Dermis microvascular lymphatic vessel endothelial cell (primary cell): ENCODE measurements at places on chromosomes 13 and 19. TPM values are rescaled to one million over a fixed set of nuclear protein-coding genes. Genes with fewer than 3 reads are reported as not detected.

DNA sequence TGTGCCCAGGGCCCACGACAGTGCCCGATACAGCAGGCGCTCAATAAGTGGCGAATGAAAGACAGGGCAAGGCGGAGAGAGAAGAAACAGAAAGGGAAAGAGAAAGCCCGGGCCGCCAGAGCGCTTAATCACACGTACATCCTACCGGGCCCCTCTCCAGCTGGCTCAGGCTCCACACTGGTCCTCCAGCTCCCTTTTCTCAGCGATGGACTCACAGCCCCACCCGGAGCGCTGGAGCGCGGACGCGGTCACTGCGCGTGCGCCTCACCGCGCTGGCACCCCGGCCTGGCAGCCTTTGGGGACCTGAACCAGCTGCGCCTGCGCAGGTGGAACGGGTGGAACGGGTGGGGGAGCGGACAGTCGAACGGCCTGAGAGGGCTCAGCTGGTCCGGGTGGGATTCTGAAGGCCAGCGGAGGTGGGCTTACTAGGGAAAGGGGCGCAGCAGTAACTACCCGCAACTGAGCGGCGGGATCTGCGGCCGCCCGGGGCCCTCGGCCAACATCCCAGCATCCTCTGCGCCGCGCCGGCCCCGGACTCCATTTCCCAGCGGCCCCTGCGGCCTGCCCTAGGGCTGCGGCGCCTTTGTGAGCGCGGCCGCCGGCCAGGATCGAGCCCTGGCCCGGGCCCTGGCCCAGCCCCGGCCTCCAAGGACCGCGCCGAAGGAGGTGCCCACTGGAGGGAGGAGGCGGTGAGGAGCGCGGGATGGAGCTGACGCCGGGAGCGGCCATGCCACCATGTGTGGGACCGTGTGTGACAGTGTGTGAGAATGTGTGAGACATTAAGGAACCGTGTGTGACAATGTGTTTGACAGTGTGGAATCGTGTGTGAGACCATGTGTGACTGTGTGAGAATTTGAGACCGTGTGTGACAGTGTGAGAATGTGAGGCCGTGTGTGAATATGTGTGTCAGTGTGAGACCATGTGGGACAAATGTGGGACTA lies at the start of gene ZNF583:
Gene ZNF583, plus strand, starts transcription at position 569 of the 941 bp plus-strand sequence. CDS start 2,783 bp downstream, outside the sequence.
- peak; percentile 98 for DNase-seq

GRCh38 chr19:57105976-57106721 lies 13.6 kb upstream of the USP29 start:
- DNase-seq: no peak

DNA sequence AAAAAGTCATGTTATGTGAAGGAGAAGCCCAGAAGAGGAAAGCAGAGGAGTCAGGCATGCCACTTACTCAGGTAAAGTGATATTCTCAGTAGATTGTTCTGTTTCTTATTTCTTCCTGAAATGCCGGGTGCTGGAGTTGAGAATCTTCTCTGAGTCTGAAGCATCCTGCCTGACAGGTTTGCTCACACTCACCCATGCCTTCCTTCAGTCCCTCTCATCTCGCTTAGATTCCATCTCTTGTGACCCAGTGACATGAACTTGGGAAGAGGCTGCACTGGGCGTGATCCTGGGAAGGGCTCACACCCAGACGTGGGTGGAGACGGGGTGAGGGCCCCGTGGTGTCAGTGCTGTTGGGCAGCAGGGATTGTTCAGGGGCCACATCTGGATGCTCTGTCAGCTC lies 8.1 kb downstream of the ZNF766 start:
- DNase-seq: no peak

GRCh38 chr19:18972851-18973250 lies 31.8 kb upstream of the HOMER3 start:
- no peak for DNase-seq

DNA sequence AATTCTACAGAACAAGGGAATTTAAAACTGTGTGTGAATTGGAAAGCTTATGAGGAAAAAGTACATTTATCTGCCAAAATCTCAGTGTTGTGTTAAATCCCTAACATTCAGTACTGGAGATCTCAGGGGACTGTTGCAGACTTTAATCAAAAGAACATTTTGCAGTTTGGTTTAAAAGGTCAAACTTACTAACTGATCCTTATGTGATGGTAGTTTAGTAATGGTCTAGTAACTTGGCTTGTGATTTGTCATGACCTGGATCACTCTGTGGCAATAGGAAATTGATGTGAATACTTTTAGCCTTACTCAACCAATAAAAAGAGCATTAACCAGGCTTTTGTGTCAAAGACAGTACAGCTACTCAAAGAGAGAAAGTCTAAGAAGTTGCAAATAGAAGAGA lies 862.1 kb upstream of the MIR17HG start:
- peak; percentile 5 for DNase-seq

DGKH gene
- 11.4 and 12.3 TPM in 2 replicates for total RNA-seq

DPF1 gene
- total RNA-seq: 0.13 and 0.26 TPM in 2 replicates

DCLK1 gene
- 10.5 and 43.6 TPM in 2 replicates for total RNA-seq

APOE gene
- 0.64 and 3.5 TPM in 2 replicates for total RNA-seq
